Fibroblast of skin of scalp (primary cell): ENCODE measurements at places on chromosomes 3 and 15.
A peak's percentile ranks its signal among the peaks of the same experiment; 100 is the strongest.

GRCh38 chr3:122421101-122421500 is 5.2 kb upstream of the WDR5B start:
- DNase-seq: no peak

DNA sequence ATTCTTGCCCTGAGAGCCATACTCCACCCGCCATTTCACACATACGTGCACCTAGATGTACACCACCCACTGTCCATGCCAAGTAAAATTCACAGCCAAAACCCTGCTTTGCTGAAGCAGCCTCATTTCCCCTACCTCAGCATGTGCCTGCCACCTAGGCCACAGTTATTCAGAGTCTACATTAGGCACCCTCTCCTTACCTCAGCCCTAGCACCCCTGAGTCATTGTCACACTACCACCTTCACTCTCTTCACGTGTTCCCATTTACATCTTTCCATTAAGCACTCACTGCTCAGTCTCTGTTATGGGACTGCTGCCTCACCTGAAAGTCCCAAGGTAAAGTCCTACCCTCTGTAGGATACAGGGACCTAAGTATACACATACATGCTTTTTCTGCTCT is 70.0 kb downstream of the SETD5 start:
- no peak for DNase-seq

GRCh38 chr3:147881933-147882332 is 472.8 kb downstream of the ZIC1 start:
- no peak for DNase-seq

GRCh38 chr3:187951452-187952190 is 202.3 kb upstream of the LPP start:
- no peak for DNase-seq

GRCh38 chr3:60095516-60095915 is 1045.7 kb upstream of the CFAP20DC start:
- no peak for DNase-seq

- no peak for DNase-seq
Observed at GRCh38 chr3:41853540-41854196, 108.2 kb downstream of the ULK4 start.

- DNase-seq: no peak
Observed at GRCh38 chr3:120025520-120025919, 68.7 kb downstream of the GSK3B start.

DNA sequence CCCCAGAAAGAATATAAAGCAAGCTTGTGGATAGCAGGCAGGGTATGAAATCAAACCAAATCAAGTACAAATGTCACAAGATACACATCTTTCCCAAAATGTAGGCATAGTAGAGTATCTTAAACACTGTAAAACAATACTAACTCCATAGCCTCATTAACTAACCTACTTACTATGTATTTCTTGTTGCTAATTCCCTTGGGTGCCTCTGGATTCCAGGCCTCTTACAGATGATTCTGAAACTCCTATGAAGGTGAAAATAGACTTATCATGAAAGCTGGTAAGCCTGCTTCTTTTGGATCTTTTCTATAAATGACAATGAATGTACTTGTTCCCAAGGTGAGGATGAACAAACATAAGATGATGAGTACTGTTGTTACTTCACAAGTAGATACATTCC is 93.8 kb downstream of the FRMD5 start:
- peak; percentile 43 for DNase-seq

DNA sequence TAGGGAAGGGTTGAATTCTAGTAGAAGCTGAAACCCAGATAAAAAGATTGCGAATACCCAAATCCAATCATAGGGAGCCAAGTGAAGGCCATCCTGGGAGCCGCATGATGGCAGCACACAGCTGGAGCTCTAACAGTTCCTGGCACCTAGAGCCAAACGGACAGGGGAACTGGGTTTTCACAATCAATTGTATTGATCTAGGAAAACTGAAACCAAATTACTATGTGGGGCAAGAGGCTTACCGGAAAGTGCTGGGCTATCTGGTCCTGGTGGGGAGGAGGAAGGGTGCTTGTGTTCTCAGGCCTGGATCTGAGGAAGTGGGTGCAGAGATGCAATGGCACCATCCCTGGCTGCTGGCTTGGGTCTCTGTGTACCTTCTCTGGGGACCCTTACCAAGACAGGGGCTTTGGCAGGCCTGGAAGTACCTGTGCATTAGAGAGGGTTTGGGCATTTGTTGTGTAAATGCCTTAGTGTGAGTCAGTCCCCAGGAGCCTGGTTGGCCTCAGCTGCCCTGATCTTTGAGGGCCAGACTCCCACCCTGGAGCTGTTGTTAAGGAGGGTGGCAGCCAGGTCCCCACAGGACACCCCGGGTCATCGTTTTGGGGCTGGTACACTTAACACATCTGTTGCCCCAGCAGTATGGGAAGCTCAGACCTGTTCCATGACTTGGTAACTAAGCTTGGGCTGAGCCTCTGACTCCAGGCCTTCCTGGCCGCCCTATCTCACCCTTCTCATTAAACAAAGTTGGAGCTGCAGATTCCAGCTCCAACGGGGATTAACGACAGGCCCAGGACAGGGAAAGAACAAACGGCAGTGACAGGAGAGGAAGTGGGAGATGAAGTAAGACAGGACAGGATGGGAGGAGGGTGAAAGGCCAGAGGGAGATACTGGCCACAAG is 8.9 kb upstream of the FURIN start:
- no peak for DNase-seq

- DNase-seq: peak; percentile 25
Observed at GRCh38 chr15:49895347-49896223, 223.4 kb downstream of the ATP8B4 start.

DNA sequence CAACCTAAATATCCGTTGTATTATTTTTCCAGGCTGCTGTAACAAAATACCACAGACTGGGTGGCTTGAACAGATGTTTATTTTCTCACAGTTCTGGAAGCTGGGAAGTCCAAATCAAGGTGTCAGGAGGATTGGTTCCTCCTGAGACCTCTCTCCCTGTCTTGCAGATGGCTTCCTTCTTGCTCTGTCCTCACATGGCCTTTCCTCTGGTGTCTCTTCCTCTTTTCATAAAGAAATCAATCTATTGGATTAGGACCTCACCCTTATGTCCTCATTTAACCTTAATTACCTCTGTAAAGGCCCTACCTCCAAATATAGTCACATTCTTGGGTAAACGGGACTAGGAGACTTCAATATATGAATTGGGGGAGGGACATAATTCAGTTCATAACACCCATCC is 89.2 kb upstream of the PLCL2 start:
- no peak for DNase-seq

- DNase-seq: peak; percentile 21
Observed at GRCh38 chr3:182567700-182568099, 225.6 kb upstream of the ATP11B start.

- DNase-seq: no peak
Observed at GRCh38 chr3:160792540-160792939, 36.5 kb downstream of the PPM1L start.

- peak; percentile 50 for DNase-seq
Observed at GRCh38 chr15:101689901-101690300, 34.4 kb downstream of the TARS3 start.

- peak; percentile 92 for DNase-seq
Observed at GRCh38 chr15:90414408-90415028, 26.5 kb downstream of the IQGAP1 start.

DNA sequence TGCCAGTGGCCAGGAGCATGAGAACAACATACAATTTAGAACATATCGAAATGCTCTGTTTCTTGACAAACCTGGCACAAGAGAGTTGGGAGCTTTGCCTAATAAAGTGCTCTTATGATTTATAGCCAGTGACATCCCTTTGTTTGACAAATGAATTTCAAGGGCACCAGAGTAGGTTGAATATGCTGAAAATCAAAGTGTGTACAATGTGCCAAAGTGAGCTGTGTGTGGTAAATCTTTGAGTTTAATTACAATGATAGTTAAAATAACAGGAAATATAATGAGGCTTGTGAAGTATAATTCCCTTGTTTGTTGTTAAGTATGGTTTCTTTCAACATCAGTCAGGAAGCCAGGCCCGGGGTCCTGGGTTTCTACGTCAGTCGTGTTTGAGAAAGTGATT is 211.9 kb downstream of the EBLN2 start:
- DNase-seq: no peak

- peak; percentile 94 for DNase-seq
Observed at GRCh38 chr3:49616491-49616941, 57.6 kb upstream of the APEH start.

DNA sequence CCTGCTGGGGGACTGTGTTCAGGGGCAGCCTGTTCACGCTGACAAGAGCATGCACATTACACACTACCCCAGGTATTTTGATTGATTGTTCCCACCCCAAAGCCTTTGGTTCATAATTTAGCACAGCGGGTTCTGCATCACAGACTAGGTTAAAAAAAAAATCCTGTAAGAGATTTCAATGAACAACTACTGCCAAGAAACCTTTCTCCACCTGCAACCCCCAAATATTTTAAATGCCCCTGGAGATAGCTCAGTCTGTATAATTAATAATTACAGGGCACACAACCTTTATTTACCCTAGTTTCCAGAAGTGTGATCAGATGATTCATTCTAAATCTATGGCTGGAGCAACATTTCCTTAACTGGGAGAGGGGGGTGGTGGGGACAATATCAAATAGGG is 87.6 kb downstream of the NR2F2 start:
- DNase-seq: no peak

- DNase-seq: no peak
Observed at GRCh38 chr3:190436331-190436730, 13.4 kb downstream of the TMEM207 start.

GRCh38 chr3:51711352-51712037 is 4.6 kb downstream of the GRM2 start:
- no peak for DNase-seq

DNA sequence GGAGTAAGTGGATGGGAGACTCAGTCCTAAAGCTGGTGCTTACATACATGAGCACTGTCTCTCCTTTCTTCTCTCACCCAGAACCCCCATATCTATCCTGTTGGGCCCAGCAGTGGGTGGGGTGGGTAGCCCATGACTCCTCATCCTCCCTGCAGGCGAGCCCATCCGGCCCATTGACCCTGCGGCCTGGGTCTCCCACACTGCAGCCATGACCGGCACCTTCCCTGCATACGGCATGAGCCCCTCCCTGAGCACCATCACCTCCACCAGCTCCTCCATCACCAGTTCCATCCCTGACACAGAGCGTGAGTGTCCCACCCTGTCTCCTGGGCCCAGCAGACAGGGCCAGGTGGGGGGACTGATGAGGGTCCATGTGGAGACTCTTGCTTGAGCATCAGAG is 8.0 kb upstream of the AP2M1 start:
- DNase-seq: no peak

GRCh38 chr15:100544338-100544841 is 15.6 kb upstream of the CERS3 start:
- no peak for DNase-seq

GRCh38 chr3:141000686-141001085 is 50.5 kb upstream of the SPSB4 start:
- no peak for DNase-seq

- DNase-seq: no peak
Observed at GRCh38 chr3:58037141-58037910, 29.1 kb downstream of the FLNB start.

DNA sequence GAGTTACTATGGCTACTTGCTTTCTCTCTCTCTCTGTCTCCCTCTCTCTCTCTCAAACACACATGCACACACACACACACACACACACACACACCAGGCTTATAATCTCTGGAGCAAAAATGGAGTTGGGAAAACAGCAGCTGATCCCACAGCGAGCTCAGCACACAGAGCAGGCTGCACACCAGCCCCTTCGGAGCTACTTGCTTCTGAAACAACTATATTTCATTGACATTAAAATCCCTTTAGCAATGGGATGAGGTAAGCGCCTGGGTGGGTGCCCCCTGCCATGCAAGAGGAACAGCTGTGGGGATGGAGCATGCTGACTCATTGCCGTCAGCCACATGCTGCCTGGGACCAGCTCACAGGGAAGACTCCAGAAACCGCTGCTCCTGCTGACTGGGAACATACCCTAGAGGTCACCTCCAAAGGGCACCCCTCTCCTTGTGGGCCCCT is 45.7 kb downstream of the B3GNT5 start:
- peak; percentile 92 for DNase-seq

- no peak for DNase-seq
Observed at GRCh38 chr3:55540579-55540978, 53.5 kb upstream of the WNT5A start.

DNA sequence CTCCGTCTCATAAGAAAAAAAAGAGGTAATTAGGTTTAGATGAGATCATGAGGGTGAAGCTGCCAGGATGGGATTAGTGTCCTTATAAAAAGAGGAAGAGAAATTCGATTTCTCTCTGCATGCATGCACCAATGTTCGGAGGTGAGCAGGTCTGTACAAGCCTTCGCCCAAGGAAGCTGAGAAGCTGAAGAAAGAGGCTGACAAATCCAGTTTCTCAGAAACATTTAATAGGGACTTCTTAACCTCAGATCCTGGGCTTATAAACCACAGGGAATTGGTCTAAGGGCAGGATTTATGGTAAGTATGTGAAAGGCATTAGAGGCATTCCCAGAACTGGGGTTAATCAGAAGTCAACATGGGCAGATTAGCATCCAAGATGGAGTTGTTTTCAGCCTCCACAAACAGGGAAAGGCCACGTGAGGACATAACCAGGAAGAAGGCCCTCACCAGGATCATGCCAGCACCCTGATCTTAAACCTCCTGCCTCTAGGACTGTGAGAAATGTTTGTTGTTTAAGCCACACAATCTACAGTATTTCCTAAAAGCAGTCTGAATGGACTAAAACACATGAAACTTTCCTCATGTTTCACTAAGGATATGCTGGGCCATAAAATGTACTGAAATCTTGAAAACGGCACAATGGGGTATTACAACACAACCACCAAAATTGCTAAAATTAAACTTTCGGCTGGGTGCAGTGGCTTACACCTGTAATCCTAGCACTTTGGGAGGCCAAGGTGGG is 11.3 kb downstream of the SHISA5 start:
- DNase-seq: peak; percentile 15

DNA sequence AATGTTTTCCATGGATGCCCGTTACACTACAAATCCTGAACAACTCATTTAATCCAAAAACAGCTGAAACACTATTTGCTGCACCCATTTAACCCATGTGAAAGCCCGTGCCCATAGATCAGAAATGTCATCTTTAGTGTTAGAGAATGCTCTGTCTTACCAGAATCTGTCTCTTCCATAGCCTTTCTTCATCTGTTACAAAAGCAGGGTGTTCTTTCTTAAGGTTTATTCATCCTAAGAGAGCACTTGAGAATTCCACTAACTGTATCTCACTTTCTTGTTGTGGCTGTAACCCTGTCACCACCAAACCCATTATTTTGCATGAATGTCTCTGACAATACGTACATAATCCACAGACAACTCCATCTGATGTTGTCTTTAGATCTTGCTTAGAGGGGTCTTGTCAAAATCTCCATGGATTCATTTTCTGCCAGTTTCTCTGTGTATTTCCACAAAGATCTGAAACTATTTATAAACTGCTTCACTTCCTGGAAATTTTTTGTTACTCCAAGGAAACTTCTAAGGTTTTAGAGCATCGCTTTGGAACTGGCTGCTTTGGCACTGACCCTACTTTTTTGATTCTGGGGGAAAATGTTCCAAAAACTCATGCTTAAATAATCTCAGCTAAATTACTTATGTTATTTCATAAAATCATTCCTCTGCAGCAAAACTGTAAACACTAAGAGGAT is 167.8 kb upstream of the CCDC54 start:
- DNase-seq: no peak

- no peak for DNase-seq
Observed at GRCh38 chr15:98003518-98003917, 43.0 kb downstream of the ARRDC4 start.
